Neural progenitor cell (in vitro differentiated cells): ENCODE measurements at places on chromosomes 2 and 18.

GRCh38 chr18:2459886-2460285 is 111.4 kb downstream of the METTL4 start:
- DNase-seq = no peak

- DNase-seq = peak; percentile 31
These were observed 62.1 kb downstream of the SETBP1 start for GRCh38 chr18:44742718-44743311.

- DNase-seq = no peak
These were observed 6.2 kb upstream of the TSPYL6 start for GRCh38 chr2:54262015-54262765.

DNA sequence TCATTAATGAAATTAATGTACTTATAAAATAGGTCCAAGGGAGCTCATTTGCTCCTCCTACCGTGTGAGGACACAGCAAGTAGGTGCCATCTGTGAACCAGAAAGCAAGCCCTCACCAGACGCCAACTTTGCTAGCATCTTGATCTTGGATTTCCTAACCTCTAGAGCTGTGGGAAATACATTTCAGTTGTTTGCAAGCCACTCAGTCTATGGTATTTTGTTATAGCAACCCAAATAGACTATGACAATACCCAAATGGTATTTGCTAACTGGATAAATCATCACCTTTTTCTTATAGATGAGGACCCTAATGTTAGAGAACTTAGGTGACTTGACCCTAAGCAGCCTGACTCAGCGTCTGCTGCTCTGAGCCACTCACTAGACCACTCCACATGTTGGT is 379.6 kb downstream of the HRH4 start:
- DNase-seq = no peak

DNA sequence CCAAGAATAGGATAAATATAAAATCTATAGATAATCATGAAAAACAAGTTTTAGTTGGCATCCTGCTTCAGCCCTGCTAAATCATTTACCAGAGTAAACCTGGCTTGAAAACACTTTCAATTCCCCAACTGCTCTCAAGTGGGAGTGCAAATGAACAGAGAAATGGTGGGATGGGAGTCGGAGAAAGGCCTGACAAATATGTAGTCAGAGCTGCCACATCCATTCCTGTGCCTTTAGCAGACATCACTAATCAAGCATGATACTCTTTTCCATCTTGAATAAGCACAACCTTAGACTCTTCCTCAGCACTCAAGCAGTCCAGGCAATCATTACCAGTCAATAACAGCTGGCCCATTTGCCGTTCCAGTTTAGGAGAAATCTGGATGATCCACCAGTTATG is 101.3 kb downstream of the ANKRD44 start:
- DNase-seq = no peak

- DNase-seq = no peak
These were observed 176.9 kb downstream of the KCNE4 start for GRCh38 chr2:223228871-223229270.
